Skeletal muscle cell (primary cell): ENCODE measurements at places on chromosomes 5 and 9.

GRCh38 chr9:80632041-80632440 is 1057.3 kb downstream of the TLE1 start:
- DNase-seq: no peak

DNA sequence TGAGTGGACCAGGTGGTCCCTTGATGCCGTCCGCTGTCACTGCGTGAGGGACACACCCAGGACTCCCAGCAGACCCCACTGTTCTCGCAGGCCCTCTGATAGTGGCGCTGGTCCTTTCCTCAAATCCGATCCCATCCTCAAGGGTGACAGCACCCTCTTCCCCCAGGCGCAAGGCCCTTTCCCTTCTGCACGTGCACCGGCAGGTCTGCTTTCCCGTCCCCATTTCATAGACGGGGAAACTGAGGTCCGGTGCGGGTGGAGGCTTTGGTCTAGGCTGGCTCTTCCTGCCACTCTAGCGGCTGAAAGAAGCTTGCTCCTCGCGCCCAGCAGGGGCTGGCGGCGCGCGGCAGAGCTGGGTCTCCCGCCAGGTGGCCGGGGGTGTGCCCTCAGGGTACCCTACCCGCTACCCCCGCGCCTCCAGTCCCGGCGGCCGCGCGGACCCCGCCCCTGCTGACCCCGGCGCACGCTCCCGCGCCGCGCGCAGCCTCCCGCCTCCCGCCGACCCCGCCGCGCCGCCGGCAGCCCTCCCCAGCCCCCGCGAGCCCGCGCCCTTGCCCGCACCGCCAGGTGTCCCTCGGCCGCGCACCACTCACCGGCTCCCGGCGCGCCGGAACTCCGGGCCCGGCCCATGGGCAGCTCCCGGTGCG is 453 bp downstream of the RASGEF1C start:
- no peak for DNase-seq

DNA sequence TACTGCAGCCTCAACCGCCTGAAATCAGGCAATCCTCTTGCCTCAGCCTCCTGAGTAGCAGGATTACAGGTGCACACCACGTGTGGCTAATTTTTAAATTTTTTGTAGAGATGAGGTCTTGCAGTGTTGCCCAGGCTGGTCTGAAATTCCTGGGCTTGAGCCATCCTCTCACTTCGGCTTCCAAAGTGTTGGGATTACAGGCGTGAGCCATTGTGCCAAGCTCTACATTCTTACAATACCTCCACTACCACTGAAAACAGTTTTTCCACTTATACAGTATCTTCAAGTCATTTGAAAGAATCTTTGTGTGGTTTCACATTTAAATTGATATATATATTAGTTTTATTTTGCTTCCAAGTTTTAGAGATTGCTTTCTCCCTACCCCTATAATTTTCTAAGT is 42.6 kb downstream of the LARP1 start:
- no peak for DNase-seq

- DNase-seq: no peak
These were observed 95.1 kb downstream of the HRH2 start for GRCh38 chr5:175752826-175753535.

DNA sequence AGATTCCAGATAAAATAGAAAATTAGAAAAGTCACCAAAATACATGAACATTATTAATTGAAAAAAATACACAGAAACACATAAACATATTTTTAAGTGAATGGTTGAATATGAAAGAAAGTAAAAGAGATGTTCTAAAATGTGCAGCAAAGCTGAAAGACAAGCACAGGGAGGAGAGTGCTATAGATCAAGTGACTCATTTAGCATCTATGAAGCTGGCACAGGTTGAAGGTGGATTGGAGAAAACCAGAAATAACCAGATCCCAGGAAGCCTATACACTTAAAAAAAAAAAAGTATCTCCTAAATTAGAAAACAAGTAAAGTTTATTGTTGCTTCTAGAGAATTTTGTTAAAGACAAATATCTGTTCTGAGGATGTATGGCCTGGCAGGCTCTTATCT is 338.9 kb downstream of the CDH12 start:
- no peak for DNase-seq

GRCh38 chr5:36417668-36418067 is 116.0 kb upstream of the RANBP3L start:
- DNase-seq: no peak

GRCh38 chr9:7293091-7293490 is 506.5 kb downstream of the DMAC1 start:
- no peak for DNase-seq

DNA sequence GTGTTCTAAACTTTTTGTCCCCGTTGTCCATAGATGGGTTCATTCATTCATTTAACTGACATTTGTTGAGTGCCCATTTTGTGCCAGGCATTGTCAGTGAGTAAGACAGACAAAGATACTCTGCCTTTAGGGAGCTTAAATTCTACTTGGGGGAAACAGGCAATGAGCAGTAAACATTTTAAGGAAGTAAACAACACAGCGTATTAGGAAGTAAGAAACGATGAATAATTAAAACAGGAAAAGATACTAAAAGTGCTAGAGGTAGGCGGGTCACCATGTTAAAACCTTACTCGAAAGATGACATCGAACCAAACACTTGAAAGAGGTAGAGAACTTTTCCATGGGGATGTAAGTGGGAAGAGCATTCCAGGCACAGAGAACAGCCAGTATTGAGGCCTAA is 5.5 kb upstream of the MAML1 start:
- DNase-seq: no peak

- no peak for DNase-seq
These were observed 53.4 kb upstream of the ALDH1B1 start for GRCh38 chr9:38339087-38339486.

DNA sequence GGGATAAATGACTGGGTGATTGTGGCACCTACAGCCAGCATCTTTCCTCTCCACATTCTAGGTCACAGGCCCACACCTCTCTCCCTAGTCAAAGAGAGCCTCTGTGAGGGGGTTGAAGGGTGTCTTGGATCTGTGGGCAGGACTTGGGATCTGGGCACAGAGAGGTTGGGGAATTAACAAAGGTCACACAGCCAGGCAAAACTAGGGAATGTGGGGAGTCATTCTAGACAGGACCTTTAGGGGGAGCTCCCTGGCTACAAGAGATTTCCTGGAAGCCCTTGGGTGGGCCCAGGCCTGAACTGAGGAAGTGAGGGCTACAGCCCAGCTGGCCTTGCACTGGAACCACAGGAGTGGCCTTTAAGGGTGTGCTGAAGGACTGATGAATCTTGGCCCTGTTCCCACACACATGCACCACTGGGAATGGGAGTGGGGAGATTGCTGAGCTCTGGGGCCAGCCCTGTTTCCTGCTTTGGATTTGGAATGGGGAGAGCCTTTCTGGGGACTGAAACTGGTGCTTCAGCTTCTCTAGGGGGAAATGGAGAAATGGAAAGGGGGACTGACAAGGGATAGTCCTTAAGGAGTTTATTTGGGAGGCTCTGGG is 12.4 kb upstream of the CXXC5 start:
- peak; percentile 86 for DNase-seq

DNA sequence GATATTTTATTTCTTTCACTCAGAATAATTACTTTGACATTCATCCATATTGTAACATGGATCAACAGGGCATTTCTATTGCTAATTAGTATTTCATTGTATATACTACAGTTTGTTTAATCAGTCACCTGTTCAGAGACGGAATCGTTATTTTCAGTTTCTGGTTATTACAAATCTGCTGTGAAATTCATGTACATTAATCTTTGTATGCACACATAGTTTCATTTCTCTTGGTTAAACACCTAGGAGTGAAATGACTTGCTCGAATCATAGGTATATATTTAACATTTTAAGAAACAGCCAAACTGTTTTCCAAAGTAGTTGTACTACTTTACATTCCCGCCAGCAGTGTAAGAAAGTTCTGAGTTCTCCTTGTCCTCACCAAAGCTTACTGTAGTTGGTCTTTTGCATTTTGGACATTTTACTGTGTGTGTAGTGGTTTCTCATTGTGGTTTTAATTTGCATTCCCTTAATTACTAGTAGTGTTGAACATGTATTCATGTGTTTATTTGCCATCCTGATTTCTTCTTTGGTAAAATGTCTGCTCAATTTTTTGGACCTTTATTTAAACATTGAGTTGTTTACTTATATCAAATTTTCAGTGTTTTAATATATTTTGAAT is 198.2 kb downstream of the SAXO1 start:
- no peak for DNase-seq

GRCh38 chr5:11902201-11902619 is 2.0 kb downstream of the CTNND2 start:
- no peak for DNase-seq

DNA sequence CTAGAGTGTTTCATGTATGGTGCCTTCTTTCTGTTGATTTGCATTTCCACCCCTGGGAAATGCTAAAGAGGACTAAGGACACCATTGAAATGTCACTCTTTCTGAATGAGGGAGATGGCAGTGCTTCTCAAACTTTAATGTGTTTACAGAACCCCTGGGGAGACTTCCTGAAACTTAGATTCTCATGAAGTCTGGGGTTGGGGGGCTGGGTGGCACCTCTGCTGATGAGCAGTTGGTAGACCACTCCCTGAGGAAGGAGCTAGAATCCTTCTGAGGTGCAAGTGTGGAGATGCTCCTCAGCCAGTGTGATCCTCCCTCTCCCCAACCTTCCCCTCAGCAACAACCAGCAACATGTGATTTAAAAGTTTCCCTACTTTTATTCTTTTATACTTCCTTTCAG is 546.8 kb downstream of the LRRC70 start:
- DNase-seq: no peak

- DNase-seq: no peak
These were observed 342.7 kb upstream of the RIOK2 start for GRCh38 chr5:97525780-97526179.

- DNase-seq: no peak
These were observed 28.5 kb downstream of the SPINK5 start for GRCh38 chr5:148091991-148092964.

- DNase-seq: no peak
These were observed 1595.9 kb upstream of the NUDT12 start for GRCh38 chr5:105158526-105158925.
